ENCODE measurements at places on chromosomes 4 and X.

DNA sequence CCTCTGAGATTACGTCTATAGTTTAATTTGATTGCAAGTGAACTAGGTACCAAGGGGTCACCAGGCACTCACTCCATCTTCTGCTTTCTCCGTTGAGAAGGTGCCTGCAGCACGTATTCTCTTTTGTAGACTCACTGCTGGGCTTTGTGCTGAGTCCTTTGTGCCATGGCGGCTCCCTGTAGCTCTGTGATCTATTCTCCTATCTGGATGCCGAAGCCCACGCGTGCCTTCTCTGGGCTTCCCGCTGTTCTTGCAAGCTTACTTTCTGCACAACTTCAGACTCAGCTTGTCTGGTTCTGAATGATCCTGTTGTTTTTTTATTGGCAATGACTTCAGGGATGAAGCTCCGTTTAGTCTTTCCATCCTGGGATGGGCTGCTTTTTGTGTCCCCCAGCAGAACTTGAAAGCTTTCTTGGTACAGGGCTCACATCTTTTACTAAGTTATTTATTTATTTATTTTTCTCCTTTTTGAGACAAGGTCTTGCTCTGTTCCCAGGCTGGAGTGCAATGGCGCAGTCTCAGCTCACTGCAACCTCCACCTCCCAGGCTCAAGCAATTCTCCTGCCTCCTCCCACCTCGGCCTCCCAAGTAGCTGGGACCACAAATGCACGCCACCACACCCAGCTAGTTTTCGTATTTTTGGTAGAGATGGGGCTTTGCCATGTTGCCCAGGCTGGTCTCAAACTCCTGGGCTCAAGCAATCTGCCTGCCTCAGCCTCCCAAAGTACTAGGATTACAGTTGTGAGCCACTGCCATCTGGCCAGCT is 100.9 kb upstream of the NKX1-1 start:
- DNase-seq: no peak

GRCh38 chr4:139469216-139469615 is 15.3 kb downstream of the RAB33B start:
- no peak for DNase-seq

- no peak for DNase-seq
Observed at GRCh38 chrX:129705377-129705925, 33.3 kb upstream of the XPNPEP2 start.

DNA sequence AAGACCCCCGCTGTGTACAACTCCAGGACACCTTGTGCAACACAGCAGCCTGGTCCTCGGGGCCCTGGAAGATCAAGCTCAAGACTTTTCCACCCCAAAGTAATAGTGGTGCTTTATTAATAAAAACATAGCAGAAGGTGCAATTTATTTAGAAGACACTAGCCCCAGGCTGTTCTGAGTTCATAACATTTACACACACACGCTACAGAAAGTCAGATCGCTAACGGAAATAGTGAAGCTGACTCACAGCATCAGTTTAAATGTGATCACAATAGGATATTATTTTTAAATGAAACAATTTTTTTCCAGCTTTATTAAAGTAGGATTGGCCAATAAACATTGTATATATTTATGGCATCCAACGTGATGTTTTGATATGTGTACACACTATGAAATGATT is 141.0 kb downstream of the STK32B start:
- no peak for DNase-seq

GRCh38 chrX:93868289-93868965 is 194.4 kb downstream of the FAM133A start:
- no peak for DNase-seq

DNA sequence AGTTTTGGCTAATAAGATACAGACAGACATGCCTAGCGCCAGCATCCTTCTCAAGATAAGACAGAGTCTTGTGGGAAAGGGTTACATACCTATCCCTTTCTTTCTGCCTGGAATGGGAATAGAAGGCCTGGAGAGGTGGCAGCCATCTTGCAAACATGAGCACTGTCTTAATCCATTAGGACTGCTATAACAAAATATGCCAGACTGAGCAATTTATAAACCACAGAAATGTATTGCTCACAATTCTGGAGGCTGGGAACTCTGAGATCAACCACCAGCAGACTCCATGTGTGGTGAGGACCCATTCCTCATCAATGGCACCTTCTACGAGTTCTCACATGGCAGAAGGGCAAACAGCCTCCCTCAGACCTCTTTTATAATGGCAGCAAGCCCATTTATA is 26.5 kb upstream of the NEIL3 start:
- DNase-seq: peak; percentile 6

- no peak for DNase-seq
Observed at GRCh38 chrX:25019707-25020390, 4.1 kb upstream of the ARX start.

DNA sequence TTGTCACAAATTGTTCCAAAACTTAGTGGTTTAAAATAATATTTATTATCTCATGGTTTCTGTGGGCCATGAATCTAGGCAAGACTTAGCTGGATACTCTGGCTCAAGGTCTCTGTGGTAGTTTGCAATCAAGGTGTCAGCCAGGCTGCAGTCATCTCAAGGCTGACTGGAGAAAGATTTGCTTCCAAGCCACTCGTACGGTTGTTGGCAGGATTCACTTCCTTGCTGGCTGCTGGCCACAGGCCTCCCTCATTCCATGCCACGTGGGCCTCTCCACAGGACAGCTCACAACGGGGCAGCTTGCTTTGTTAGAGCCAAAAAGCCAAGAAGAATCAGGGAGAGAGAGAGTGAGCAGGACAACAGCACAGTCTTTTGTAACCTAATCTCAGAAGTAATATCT is 101.4 kb downstream of the WWC2 start:
- peak; percentile 71 for DNase-seq

DNA sequence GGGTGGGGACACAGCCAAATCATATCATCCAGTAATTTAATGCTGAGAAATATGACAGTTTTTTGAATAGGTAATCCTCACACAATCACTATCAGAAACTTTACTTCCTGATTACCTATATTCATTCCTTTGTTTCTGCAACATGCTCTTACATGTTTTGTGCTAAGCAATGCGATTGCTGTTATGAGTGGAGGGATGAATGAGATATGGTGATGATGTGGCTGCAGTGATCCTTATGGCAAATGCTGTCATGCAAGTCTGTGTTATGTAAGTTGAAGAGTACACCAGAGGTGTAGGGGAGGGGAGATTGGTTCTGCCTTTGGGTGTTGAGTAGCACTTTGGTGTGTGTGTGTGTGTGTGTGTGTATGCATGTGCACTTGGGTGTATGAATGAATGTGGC is 14.6 kb downstream of the HERC3 start:
- DNase-seq: no peak

All from myocyte (in vitro differentiated cells).